ENCODE measurements at places on chromosomes 3 and 15.

GRCh38 chr3:50453907-50454306 is 49.5 kb downstream of the CACNA2D2 start:
- no peak for DNase-seq

DNA sequence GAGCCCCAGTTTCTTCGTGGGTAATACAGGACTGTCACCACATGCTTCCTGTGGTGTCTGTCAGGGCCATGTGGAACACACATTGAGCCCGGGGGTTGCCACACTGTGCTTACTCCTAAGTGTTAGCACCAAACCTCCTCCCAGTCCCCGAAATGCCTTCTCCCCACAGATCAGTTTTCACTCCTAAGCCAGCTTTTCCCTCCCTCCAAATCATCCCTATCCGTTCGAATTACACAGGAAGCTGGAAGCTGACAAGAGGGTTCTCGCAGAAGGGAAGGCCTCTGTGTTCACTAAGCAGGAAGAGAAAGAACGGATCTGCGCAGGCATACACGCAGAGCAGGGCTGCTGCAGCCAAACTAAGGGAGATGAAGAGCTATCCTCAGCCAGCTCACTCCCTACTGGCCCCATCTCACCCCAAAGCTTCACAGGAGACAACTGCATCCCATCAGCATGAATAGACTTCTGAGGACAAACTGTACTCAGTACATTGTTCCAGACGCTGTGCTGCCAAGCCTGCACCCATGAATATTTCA is 32.3 kb downstream of the XXYLT1 start:
- no peak for DNase-seq

DNA sequence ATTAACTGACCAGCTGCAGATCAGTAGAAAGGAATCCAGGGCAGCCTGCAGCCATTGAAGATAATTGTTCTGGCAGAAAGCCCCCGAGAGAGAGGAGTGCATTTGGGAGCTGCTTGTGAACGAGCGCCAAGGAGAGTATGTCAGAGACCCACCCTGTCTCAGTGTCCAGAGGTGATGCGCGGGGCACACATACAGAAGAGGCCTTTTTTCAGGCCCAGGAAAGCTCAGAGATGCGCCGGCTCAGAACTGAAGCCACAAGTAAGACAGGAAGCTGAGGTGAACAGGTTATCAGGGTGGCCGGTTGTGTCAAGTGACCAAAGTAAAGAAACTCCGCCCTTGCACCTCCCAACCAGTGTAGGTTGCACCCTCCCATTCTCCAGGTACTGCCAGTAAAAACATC is 59.8 kb upstream of the HEG1 start:
- peak; percentile 47 for DNase-seq

- DNase-seq: no peak
These were observed 1097.8 kb downstream of the NAALADL2 start for GRCh38 chr3:175956964-175957363.

DNA sequence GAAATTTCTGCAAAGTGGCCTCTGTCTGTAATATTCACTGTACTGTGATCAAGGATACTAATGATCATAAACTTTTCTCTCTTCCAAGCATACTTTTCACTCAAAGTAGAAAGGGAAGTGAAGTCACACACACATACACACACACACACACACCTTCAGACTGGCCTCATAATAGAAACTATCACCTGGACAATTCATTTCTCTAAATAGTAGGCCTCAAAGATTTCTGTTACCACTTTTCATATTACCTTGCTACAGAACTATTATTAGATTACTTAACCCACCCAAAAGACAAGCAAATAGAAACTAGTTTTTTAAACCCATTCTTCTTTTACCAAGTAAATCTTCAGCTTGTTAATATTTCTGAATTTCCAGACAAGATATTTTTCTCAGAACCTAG is 12.2 kb downstream of the CPB1 start:
- DNase-seq: no peak

DNA sequence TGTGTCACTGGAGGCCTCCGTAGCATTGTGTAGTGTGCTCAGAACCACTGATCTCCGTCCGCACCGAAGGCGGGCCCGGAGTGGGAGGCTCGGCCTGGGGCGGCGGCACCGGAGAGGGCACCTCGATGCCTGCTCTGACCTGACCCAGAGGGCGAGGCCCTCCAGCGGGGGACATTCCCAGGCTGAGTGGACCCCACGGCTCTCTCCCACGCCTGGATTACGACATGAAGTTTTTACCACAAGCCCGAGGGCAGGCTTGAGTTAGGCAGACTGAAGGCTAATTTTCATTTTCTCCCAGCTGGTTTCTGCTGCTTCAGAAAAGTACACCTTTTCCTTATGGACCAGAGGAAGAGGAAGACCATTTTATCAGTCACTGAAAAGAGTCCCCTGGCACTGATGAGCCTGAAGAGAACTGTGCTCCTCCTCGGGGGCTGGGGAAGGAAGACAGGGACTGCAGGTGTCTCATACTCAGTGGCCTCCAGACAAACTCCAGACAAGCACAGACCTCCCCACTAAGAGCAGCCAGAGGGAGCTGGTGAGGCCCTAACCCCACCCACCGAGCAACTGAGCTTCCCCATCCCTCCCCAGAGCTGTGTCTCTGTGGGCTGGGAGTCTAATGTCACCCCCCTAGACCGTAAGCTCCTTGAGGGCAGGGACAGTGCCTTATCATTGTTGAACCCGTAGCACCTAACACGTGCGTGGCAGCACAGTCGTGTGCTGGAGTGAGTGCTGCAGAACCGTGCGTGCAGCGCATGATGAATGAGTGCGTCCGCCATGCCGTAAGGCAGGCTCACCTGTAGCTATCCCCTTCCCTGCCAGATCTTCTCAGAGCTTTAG is 74.5 kb upstream of the BLM start:
- DNase-seq: no peak

GRCh38 chr15:57455929-57456328 is 79.6 kb downstream of the CGNL1 start:
- DNase-seq: no peak

- DNase-seq: no peak
These were observed 92.4 kb downstream of the TMEM266 start for GRCh38 chr15:76152197-76152596.

DNA sequence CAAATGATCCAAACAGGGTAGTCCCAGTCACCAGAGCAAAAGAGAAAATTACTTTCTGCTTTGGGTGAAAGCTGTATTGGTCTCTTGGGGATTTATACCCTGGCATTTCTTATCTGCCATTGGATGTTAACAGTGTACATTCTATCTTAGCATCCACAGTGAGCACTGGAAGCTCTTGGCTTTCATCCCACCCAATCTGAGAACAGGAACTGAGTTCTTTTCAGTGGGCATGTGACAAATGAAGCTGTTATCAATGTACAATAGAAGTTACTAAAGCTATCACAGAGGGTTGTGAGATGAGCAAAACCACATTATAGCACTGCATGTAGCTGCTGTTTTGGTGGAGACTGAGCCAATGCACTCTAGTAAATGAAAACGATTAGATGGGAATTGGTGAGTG is 300.7 kb downstream of the TUSC7 start:
- DNase-seq: no peak

DNA sequence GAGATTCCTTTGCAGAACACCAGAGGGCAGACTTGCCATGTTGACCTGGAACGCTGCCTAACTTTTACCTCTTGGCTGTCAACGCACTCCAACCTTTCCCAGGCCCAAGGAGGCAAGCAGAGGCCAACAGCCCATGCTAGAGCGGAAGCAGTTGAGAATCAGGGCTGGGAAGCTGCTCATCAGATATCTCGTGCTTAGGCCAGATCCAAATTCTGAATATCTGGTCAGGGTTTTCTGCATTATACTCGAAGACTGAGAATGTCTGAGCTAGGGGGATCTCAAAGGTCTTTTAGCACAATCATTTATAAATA is 2.5 kb downstream of the XIRP1 start:
- peak; percentile 17 for DNase-seq

GRCh38 chr15:90327311-90327710 is 24.8 kb upstream of the ZNF774 start:
- DNase-seq: no peak
